ENCODE measurements at places on chromosomes 6 and 20.
A peak's percentile ranks its signal among the peaks of the same experiment; 100 is the strongest.

DNA sequence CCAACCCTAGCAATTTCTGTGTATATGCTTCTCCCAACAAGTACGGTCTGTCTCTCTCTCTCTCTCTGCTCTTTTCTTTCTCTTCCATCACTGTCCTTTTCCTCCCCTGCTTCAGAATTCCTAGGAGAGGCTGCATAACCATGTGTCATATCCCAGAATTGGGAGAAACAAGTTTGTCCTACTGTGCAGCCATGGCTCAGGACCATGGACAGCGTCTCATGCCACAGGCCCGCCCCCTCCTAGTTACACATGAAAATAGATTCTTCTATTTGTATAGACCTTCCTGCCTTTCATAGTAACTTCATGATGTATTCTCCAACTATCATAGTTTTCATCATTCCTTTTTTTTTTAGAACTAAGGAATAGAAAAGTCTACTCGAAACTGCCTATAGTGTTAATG, 98.0 kb downstream of the FNDC1 start:
- no peak for DNase-seq

DNA sequence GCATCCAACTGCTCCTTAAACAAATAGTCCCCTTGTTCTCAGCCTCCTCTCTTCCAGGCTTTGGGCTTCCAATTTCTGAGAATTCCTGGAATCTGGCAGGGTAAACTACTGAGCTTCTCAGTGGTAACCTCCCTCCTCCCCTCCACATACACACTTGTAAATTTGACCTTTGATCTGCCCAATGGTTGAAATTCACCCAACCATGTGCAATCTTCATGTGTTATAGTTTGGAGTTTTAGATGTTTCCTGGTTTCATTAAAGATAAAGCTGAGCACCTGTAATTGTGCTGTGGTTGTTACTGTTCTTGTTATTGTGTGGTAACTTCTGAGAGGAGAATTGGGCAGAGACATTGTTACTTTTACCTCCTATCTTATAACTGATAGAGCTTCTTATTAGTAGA, 328.4 kb downstream of the TPBG start:
- no peak for DNase-seq

- no peak for DNase-seq
Observed at GRCh38 chr6:25619217-25619616, 32.8 kb upstream of the SCGN start.

- DNase-seq: peak; percentile 66
Observed at GRCh38 chr6:98525860-98526259, 308.5 kb upstream of the POU3F2 start.

DNA sequence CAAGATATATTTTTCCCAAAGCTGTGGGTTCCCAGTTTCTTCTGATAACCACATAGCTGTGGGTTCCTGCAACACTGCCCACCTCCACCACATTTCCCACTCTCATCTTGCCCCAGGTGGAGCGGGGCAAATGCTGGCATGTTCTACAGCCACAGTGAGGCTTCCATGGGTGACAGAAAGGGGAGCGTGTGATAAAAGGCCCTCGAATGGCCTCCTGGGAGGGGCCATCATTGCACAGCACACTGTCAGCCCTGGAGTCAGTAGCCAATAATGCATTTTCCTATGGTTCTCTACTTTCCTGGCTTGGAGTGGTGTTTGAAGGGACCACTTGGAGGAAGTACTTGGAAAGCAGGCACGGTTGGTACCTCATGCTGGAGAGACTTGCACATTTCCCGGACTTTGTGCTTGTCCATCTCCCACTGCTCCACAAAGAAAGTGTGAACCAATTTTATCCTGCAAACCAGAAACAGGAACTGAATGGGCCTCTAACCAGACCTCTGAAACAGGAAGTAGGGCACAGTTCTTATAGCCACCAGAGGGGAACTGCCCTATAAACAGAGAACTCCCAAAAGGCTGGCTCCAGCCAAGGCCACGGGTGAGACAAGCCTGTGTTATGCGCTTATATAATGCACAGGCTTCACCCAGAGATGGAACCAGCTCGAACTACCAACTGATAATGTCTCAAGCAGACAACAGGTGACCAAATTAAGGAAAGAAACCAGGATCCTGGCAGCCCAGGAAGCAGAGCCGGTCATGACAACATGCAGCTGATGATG, 8.6 kb downstream of the MAP3K5 start:
- no peak for DNase-seq

DNA sequence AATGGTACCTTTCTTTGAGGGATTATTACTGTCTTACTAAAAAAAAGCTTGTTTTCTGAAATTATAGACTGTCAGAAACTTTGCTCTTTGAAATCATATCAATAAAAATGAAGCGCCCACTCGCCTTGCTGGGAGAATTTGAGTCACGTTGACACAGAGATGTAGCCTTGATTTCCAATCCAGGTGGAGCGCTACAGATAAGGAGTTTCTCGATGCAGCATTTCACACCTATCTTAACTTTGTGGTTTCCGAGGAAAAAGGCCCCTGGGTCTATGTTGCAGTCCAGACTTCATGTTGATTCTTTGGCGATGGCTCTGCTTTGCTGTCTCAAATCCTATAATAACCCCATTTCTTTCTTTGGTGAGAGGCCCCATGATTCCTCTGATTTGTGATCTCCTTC, 158.1 kb upstream of the ARG1 start:
- DNase-seq: no peak

- no peak for DNase-seq
Observed at GRCh38 chr6:170041526-170041925, 249.4 kb downstream of the DLL1 start.

All from H9 (cell line).